ENCODE measurements at places on chromosomes 13 and 19.
A peak's percentile ranks its signal among the peaks of the same experiment; 100 is the strongest.

- no peak for DNase-seq
Measured at GRCh38 chr13:51595416-51595815, 11.2 kb downstream of the WDFY2 start.

- no peak for DNase-seq
Measured at GRCh38 chr13:100895651-100896050, 221.1 kb upstream of the TMTC4 start.

DNA sequence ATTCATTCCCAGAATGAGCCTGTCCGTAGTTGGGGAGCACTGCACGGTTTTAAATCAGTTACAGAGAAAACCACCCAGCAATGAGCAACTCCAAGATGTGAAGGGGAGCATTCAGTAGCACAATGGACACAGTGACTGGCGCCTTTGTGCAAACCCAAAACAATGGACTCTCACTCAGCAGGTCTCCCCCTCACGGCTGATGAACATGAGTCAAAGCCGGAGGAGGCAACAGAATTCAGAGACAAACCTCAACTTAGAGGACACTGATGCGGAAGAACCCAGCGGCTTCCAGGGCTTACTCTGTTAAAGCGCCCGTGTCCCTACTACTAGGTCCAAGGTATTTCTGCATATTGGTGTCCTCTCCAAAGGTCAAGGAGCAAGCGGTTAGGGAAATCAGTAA is 17.7 kb downstream of the PLEKHF1 start:
- DNase-seq = no peak

DNA sequence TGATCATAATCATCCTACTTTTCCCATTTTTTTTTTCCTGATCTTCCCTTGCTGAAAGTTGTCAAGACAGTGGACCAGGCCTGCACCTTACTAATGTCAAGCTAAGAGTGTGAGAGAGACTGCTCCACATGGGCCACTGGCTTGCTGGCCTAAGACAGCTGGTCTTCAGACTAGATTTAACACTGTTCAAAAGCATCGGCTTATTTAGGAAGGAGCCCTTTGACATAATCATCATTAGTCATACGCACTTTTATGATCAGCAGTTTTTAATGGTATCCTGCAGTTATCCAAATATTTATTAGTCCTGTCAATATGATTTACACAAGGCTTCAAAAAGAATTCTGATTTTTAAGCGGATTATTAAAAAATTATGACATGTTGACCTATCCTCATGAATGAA is 270.6 kb downstream of the DNAJC15 start:
- DNase-seq = no peak

DNA sequence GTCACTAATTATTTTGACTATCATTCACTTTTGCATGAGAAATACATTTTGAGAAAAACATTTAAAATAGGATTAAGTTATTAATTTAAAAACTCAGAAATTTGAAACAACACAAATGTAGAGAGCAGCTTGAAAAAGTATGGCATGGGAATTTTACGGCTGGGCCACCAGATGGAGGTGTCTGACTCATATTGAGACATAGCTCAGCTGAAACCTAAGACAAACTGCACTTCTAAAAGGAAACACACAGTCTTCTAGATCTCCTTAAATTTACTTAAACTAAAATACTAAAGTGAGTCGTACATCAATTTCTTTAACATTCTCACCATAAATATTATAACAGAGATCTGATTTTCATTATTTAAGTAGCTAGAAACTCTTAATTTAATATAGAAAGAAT is 41.9 kb upstream of the POSTN start:
- DNase-seq = peak; percentile 7

DNA sequence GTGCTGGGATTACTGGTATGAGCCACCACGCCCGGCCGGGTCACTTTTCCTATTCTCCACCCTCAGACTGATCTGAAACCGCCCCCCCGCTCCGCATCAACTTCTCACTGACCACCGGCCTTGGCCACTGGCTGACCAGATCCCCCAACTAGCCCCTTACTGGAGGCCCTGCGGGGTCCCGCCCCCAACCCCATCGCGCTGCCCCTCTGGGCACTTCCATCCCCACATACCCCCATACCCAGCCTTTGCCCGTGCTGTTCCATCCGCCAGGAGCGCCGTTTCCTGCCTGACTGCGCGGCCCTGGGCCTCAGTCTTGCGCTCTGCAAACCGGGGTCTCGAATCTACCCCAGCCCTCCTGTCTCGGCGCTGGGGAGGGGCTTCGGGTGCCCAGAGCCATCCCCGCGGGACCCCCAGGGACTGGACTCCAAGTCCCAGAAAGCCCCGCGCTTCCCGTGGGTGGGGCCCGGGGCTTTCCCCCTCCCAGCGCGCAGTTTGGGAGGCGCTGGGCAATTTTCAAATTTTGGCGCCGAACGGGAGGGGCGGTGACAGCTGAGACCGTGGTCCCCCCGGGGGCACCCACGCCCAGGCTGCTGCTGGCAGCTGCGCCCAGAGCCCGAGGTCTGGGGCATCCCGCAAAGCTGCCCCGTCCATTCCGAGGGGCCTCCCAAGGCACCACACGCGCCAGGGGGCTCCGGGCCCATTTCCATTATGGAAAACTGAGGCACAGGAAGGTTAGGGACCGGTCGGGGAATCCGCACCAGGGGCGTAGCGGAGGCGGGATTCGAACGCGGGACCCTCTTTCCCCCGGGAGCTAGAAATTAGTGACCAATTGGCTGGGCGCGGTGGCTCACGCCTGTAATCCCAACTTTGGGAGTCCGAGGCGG is 5.2 kb upstream of the LMNB2 start:
- peak; percentile 46 for DNase-seq

- peak; percentile 79 for DNase-seq
Measured at GRCh38 chr13:76764916-76765315, 121.3 kb downstream of the KCTD12 start.

- no peak for DNase-seq
Measured at GRCh38 chr13:95601216-95601615, 43.3 kb downstream of the DZIP1 start.

DNA sequence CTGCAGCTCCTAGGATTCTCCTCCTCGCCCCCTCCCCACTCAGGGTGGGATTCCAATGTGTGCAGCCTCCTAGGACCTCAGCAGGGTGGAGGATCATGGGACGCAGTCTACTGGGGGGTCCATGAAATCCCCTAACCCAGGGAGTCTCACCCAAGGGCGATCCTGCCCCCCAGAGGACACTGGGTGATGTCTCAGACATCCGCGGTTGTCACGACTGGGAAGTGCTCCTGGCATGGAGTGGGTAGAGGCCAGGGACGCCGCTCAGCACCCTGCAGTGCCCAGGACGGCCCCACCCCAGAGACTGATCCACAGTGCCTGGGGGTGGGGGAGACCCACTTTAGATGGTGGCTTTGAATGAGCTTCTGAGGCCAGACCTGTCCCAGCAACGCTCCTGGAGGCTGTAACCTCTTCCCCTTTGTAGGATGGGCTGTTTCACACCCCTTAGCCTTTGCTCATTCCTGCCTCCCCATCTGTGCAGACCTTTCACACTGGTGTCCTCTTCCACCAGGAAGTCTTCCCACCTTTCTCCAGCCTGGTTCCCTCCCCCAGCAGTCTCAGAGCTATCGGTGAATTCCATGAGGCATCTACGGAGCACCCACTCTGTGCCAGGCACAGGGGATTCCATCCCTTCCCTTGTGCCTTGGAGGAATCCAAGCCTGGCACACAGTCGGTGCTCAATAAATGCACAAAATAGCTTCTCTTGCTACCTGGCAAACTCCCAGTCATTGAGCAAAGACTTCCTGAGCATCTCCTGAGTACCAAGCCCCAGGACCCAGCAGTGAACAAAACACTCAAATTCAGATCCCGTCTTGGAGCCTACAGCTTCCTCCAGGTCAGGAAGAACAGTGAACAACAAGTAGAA is 10.5 kb downstream of the SMIM24 start:
- DNase-seq = no peak

- peak; percentile 54 for DNase-seq
Measured at GRCh38 chr19:30309176-30309575, 63.0 kb upstream of the ZNF536 start.

- DNase-seq = no peak
Measured at GRCh38 chr19:8036434-8037099, 16.0 kb upstream of the CCL25 start.

DNA sequence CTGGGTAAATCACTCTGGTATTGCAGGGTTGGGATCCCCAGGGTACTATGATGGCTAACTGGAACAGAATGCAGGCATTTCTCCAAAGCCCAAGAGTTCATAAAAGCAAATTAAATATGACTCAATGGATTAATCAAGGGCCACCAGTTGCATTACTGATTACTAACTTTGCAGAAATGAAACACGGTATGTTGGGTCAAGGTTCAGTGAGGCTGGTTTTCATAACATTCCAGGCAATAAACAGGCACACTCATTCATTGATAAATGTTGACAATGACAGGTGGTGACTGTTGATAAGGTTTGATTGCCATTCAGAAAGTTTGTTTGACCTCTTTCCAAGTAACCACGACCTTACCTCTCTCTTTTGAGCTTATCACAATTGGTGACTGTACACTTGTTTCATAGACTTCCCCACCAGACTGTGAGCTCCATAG is 506 bp upstream of the AP1M1 start:
- DNase-seq = no peak

GRCh38 chr19:47095476-47096099 is 18.0 kb downstream of the ZC3H4 start:
- no peak for DNase-seq

DNA sequence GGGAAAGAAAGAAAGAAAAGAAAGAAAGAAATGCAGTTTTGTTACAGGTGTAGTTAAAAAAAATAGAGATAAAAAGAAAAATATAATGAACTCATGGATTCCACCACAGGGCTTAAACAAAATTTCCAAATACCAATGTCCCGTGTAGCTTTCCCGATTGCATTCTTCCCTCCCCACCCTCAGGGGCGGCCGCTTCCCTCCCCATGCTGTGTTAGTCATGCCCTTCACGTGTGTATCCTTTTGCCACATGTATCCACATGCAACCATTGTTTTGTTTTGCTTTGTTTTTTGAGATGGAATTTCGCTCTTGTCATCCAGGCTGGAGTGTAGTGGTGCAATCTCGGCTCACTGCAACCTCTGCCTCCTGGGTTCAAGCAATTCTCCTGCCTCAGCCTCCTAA is 3.6 kb upstream of the KMT5C start:
- DNase-seq = no peak

GRCh38 chr13:49651570-49652354 is 23.5 kb downstream of the ARL11 start:
- DNase-seq = no peak

DNA sequence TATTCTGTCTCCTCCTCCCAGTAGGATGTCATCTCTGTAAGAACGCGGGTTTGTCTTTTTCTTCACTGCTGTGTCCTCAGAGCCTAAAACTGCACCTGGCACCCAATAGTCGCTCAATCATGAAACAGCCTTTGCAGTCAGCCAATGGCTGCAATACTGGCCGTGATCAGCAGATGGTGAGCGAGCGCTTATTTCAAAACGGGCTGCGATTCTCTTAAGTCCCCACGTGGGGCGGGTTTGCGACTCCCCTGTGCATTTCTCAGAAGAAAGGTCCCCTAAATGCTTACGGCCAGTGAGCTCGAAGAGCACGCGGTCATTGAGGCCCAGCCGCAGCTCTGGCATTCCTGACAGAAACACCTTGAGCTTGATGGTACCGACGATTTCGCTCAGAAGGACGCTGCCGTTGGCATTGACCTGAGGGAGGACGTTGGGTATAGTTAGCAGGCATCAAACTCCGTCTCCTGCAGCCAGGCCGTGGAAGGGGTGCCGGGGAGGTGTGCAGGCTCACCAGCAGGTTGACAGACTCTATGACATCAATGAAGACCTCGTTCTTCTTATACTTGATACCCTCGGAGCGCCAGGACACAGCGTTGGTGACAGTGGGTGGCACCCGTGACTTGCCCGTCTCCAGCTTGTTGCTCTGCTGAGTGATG is 6.0 kb downstream of the AP1M2 start:
- DNase-seq = peak; percentile 95

GRCh38 chr13:74409551-74409950 is 275.3 kb upstream of the KLF12 start:
- DNase-seq = no peak

DNA sequence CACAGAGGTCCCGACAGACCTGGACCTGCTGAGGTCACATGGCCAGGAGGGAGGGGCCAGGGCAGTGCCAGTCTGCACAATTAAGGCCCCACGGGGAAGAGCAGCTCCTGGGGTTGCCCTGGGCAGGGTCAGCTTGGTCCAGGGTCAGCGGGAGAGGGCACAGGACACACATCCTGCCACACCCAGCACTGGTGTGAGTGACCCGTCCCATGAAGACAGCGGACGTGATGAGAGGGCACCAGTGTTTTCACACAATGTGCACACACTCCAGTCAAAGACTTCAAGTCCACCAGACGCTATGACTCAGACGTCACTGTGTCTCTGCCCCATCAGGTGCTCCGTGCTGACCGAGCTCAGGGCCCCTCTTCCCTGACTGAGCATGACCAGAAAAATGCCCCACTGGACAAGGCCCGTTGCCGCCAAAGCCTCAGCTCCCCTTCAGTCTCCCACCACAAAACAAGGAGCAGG is 4.2 kb downstream of the TMEM259 start:
- peak; percentile 25 for DNase-seq

- DNase-seq = no peak
Measured at GRCh38 chr13:60838581-60838980, 441.6 kb downstream of the TDRD3 start.

- no peak for DNase-seq
Measured at GRCh38 chr13:93559718-93560117, 333.1 kb downstream of the GPC6 start.

GRCh38 chr19:49469828-49470614 is 4.0 kb upstream of the FLT3LG start:
- DNase-seq = no peak

GRCh38 chr19:17240062-17240752 is 5.5 kb downstream of the NR2F6 start:
- no peak for DNase-seq

DNA sequence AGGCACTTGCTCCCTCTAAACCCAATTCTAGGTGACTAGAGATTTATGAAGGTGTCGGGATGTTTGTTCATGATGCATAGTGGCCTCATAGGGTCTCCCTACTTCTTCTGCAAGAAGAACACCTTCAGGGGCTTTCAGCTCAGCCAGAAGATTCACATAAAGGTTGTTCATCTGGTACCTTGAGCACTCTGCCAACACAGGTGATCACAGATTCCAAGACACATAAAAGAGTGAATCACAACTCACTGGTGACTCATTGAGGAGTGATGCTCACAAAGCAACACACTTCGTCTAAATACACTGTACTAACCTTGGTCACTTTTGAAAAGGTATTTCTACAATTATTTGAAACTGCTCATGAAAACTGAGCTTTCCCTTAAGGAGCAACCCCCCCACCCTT is 6.8 kb upstream of the ZNF324 start:
- DNase-seq = no peak

DNA sequence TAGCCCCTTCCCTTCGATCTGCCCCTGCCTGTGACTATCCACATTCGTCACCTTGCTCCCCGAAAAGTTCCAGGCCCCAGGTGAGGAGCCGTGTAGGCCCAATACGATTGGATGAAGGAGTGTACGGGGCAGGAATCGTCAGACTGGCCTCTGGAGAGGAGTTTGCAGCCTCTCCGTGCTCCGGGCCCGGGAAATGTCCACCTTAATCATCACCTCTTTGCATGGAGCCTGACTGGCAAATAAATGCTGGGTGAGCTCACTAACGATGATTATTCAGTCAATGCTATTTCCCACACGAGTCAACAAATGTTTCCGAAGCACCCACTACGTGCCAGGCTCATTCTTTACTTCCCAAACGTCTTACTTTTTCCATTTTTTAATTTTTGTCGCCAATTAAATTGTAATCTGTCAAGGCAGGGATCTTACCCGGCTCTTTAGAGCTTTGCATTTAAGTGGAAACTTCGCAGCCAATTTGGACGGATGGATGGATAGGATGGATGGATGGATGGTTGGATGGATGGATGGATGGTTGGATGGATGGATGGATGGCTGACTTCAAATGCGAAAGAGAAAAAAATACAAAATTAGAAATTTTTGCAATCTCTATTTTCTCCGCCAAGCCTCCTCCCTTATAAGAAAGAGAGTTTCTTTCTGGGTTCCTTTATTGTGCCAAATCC is 45.8 kb downstream of the TGDS start:
- peak; percentile 77 for DNase-seq

Data from G401 (cell line).